ENCODE measurements at places on chromosomes 7 and 10. TPM values are rescaled to one million over a fixed set of nuclear protein-coding genes. Genes with fewer than 3 reads are reported as not detected.

FOXK1 gene
- total RNA-seq, result 28.8 TPM

AKR1C3 gene
- total RNA-seq, result 84.4 TPM

C10orf62 gene
- not detected for total RNA-seq

CFTR gene
- total RNA-seq, result 35.3 TPM

OR6V1 gene
- not detected for total RNA-seq

TMEM273 gene
- total RNA-seq, result 48.5 TPM

ASB10 gene
- total RNA-seq, result not detected

DNA sequence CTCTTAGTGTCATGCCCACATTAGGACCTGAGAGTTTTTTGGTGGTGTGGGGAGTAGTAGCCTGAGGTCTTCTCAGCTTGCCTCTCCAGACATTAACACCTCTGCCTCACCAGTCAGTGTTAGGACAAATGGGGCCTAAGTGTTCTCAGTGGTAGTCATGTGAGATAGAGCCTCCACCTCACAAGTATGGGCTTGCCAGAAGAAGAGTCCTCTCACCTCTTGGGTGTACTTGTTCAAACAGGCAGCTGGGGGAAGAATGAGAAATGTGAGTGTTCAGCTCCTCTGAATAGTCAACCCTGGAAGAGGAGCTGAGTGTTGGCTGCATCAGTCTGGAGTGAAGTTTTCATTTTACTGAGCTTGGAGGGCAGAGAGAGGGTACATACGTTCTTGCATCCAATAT is 464.6 kb downstream of the POM121L12 start:
- no peaks in the 10 kb centered on the region for H3K27me3 ChIP-seq
- H3K4me1 ChIP-seq, result no peaks in the 10 kb centered on the region
- H3K36me3 ChIP-seq, result no peaks in the 10 kb centered on the region
- H3K4me3 ChIP-seq, result no peak overlapping the region
- no peak overlapping the region for H3K27ac ChIP-seq
- DNase-seq, result no peak

- H3K4me3 ChIP-seq, result no peak overlapping the region
- no peaks in the 10 kb centered on the region for H3K36me3 ChIP-seq
- H3K27me3 ChIP-seq, result no peaks in the 10 kb centered on the region
- no peak for DNase-seq
- no peak overlapping the region for H3K27ac ChIP-seq
These were observed 85.2 kb upstream of the VIPR2 start for GRCh38 chr7:159229683-159230475.

GRCh38 chr7:116342125-116342524 is 131.8 kb downstream of the TES start:
- H3K27ac ChIP-seq, result no peak overlapping the region
- DNase-seq, result no peak
- no peaks in the 10 kb centered on the region for H3K36me3 ChIP-seq

- H3K27me3 ChIP-seq, result no peaks in the 10 kb centered on the region
- peak overlapping the region; percentile 96 for H3K27ac ChIP-seq
- DNase-seq, result peak; percentile 89
- H3K4me1 ChIP-seq, result peaks cover 46% of the 10 kb centered on the region
- H3K36me3 ChIP-seq, result peaks cover 29% of the 10 kb centered on the region
- peak overlapping the region; percentile 86 for H3K4me3 ChIP-seq
These were observed 1.1 kb upstream of the TRIP6 start for GRCh38 chr7:100865938-100866728.

DNA sequence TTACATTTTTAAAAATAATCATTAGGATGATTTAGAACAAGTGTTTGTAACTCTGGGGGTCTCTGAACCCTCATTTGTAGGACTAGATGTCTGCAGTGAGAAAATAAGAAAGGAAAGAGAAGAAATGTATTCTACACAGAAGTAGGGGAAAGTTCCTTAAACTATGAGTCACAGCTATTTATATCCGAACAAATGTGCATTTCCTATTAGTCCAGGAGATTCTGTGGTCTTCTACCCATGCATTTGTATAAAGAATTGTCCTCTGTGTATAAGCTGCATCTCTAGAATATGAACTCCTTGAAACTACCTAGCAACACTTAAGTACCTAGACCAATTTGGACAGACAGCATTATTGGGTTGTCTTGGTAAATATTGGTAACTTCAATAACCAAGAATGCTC is 15.9 kb upstream of the CD36 start:
- no peak overlapping the region for H3K4me3 ChIP-seq
- no peaks in the 10 kb centered on the region for H3K27me3 ChIP-seq
- no peaks in the 10 kb centered on the region for H3K36me3 ChIP-seq
- peaks cover 19% of the 10 kb centered on the region for H3K4me1 ChIP-seq
- H3K27ac ChIP-seq, result no peak overlapping the region

DNA sequence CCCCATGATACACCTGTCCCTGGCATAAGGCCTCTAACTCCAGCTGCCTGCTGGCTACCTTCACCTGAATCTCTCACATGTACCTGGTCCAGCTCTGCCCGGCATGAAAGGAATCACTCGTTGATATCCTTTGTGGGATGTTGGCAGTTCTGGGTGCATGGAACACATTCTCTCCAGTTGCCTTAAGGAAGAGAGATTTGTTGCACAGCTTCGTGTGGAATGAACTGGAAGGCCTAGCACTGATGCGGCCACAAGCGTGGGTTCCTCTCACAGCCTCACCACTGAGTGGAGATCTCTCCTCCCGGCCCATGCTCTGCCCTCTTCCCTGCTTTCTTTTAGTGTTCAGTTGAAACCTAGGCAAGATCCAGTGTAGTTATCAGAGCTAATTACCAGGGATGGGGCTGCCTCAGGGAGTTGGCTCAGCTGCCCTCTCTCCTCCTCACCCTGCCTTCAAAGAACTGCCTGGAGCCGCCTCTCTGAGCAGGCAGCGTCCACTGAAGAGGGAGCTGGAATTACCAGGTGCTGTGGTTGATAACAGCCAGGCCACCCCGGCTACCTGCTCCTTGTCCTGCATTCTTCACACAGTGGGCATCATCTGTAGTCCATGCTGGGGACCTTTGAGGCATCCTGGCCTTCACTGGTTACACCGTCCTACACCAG is 194.3 kb downstream of the CCDC3 start:
- no peak for DNase-seq
- no peak overlapping the region for H3K4me3 ChIP-seq
- no peaks in the 10 kb centered on the region for H3K36me3 ChIP-seq
- no peaks in the 10 kb centered on the region for H3K4me1 ChIP-seq

- no peaks in the 10 kb centered on the region for H3K36me3 ChIP-seq
- H3K4me1 ChIP-seq, result no peaks in the 10 kb centered on the region
- H3K4me3 ChIP-seq, result no peak overlapping the region
- no peaks in the 10 kb centered on the region for H3K27me3 ChIP-seq
These were observed 100.9 kb upstream of the SORCS3 start for GRCh38 chr10:104540181-104540580.

- peak overlapping the region; percentile 80 for H3K27ac ChIP-seq
- peaks cover 26% of the 10 kb centered on the region for H3K4me1 ChIP-seq
- H3K27me3 ChIP-seq, result no peaks in the 10 kb centered on the region
- H3K4me3 ChIP-seq, result no peak overlapping the region
These were observed 107.0 kb upstream of the CELF2 start for GRCh38 chr10:10910634-10911033.

- no peaks in the 10 kb centered on the region for H3K27me3 ChIP-seq
- no peak for DNase-seq
- no peak overlapping the region for H3K4me3 ChIP-seq
- H3K36me3 ChIP-seq, result no peaks in the 10 kb centered on the region
- no peaks in the 10 kb centered on the region for H3K4me1 ChIP-seq
These were observed 198.9 kb downstream of the ETV1 start for GRCh38 chr7:13790611-13791010.

DNA sequence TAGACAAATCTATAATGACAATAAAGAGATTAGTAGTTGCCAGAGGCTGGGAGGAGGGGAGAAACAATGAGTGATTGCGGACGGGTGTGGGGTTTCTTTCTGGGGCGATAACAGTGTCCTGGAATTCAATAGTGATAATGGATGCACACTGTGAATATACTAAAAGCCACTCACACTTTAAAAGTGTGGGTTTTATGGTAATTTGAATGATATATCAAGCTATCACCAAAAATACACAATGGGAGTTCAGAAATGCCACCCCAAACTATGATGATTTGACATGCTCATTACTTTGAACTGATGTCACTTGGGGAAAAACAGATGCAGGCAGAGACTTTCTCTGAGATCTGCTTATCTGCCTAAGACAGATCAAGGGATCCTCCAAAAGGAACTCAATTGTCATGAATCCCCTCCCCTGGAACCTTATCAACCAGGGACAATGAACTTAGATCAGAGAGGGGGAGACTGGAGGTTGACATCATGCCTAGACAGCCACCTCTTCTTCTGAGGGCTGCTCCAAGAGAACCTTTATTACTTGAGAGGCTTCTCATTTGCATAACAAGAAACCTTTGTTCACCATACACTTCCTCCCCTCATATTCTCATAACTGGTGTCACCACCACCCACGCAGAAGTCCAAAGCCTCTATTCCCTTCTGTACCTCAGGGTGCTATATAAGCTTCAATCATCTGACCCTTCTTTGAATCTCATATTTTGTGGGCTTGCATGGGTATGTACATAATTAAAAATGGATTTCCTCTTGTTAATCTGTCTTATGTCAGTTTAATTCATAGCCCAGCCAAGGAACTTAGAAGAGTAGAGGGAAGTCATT is 14.8 kb upstream of the ZC3HAV1 start:
- H3K36me3 ChIP-seq, result no peaks in the 10 kb centered on the region
- no peak overlapping the region for H3K4me3 ChIP-seq
- no peak for DNase-seq
- no peak overlapping the region for H3K27ac ChIP-seq

- H3K4me1 ChIP-seq, result no peaks in the 10 kb centered on the region
- H3K4me3 ChIP-seq, result no peak overlapping the region
- H3K27me3 ChIP-seq, result no peaks in the 10 kb centered on the region
- DNase-seq, result peak; percentile 67
- no peak overlapping the region for H3K27ac ChIP-seq
- H3K36me3 ChIP-seq, result no peaks in the 10 kb centered on the region
These were observed 64.2 kb downstream of the PRLHR start for GRCh38 chr10:118531105-118531852.

DNA sequence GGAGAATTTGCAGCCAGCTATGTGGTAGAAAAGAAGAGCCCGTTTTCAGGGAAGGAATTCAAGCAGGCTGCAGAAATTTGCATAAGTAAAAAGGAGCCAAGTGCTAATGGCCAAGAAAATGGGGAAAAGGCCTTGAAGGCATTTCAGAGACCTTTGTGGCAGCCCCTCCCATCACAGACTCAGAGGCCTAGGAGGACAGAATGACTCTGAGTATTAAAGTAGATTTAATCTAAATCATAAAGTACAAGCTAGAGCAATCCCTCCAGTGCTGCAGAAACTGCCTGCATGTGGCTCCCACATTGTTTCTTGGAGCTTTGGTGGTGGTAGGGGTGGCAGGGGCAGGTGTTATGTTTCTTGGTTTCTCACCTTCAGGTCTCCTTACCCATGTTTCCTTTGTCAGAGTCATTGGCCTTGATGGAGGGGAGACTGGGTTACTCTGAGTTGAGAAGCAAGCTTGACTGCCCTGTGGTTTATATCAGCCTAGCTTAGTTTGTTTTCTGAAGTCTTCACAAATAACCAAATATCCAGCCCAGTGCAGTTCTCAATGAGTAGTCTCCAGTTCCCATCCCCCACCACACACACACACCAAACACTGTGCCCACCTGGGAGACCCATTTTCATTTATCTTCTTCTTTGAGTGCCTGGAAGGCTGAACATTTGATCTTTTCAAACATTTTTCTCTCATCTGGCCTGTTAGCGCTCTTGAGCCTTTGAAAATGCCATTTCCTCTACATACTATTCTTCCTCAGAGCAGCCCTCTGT is 34.5 kb downstream of the ITPRIP start:
- peaks cover 49% of the 10 kb centered on the region for H3K4me1 ChIP-seq
- H3K27ac ChIP-seq, result no peak overlapping the region
- peaks cover 8% of the 10 kb centered on the region for H3K36me3 ChIP-seq
- no peak for DNase-seq
- no peaks in the 10 kb centered on the region for H3K27me3 ChIP-seq
- no peak overlapping the region for H3K4me3 ChIP-seq

DNA sequence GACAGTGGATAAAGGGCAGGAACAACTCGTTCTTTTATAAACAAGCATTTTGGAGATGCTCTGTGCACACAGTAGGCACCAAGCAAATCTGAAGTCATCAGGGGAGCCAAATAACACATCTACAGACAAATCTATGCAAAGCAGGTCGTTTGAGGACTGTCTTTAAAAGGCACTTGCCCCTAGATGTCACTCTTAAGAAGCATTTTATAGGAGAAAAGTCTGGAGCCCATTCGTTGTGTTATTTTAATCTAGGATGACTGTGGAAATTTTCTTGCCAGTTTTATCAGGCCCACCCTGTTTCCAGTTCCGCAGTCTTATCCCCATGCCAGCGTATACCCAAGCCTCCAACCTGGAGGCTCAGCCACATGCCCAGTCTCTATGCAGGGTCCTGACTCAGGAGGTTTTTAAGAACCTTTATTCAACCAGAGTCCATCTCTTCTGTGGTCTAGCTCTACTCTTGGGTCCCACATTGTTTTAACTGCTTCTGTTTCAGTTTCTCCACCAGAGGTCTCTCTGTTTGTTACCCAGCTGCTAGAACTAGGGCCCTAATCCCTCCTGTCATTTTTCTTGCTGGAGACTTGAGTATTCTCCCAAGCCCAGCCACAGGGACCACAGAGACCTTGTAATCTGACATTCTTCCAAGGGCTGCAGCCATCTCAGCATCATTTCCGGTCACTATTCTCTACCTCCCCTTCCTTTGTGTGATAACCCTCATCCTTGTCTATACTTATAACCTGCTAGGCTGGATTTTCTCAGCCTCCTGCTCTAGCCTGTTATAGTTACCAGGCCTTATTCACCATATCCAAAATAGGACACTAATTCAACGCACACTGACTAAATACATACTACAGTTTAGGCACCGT is 26.7 kb downstream of the PIK3CG start:
- peaks cover 7% of the 10 kb centered on the region for H3K36me3 ChIP-seq
- no peak overlapping the region for H3K4me3 ChIP-seq
- H3K4me1 ChIP-seq, result no peaks in the 10 kb centered on the region
- no peak for DNase-seq

DNA sequence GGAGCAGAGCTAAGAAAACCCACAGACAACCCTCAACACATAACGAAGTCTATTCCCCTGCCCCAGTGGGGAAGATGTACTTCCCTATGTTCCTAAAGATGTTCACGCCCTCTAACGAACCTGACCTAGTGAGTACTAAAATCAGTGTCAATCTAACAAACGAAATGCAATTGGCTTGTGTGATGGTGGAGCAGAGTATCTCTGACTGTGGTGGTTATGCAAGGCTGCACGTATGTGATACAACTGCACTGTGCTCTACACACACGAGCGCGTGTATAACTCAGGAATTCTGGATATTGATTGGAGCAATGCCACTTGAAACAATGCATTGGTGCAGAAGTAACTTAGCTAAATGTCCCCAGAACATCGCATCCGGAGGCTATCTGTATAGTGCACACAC is 1.3 kb downstream of the ANKRD16 start:
- no peak for DNase-seq
- peak overlapping the region; percentile 83 for H3K27ac ChIP-seq
- H3K36me3 ChIP-seq, result peaks cover 29% of the 10 kb centered on the region

Measured in lower lobe of right lung (tissue), 2 donors.